ENCODE measurements at places on chromosomes 3 and 15. TPM values are rescaled to one million over a fixed set of nuclear protein-coding genes. Genes with fewer than 3 reads are reported as not detected.

DNA sequence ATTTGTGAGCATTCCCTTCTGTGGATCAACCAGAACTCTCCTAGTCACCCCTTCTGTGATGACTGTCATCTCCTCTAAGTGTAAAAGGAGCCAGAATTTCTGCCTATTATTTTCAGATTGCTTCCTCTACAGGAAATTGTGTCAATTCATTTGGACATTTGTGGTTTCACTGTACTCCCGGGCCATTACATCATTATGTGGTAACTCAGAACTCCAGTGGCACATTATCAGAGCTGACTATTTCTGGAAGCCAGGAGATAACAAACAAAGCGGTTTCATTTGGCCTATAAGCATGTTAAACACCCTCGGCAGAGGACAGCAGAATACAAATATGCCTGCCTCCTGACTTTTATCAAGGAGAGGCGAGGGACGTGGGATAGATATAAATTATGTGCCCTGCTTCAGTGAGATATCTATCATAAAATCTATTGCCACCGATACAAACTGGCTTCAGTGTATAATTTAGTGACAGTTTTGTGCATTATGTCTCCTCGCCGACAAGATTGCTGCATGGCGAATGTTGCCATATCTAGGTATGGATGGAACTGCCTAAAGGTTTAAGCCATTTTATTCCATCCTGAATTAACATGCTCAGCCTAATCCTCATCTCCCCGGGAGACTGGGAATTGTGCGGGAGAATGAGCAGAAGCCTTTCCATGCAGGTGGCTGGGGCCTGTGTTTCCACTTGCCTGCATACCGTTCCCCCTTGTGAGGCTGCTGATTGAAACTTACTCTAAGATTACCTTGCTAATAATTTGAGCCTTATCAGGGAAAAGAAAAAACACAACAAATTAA is 193.4 kb upstream of the SEMA6D start:
- peak; percentile 88 for ATAC-seq

DNA sequence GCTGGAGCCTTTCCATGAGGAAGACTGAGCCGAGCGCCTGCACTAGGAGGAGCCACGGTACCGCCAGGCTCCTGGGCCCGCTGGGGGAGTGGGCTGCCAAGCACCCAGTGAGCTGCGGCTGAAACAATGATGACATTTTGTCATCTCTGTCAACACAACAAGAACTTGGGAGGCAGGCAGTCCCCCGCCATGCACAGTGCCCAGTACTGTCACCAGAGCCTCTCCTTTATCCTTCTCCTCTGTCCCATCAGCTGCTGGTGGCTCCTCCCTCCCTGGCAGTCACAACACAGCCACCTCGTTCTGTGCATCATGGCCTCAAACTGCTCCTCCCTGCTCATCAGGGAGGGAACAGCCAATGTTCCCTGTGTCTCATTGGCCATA is 34.0 kb upstream of the PCSK6 start:
- no peak for ATAC-seq

- no peak for ATAC-seq
Observed at GRCh38 chr15:36232491-36232890, 346.9 kb upstream of the CDIN1 start.

- no peak for ATAC-seq
Observed at GRCh38 chr3:165040186-165040585, 38.1 kb downstream of the SI start.

DNA sequence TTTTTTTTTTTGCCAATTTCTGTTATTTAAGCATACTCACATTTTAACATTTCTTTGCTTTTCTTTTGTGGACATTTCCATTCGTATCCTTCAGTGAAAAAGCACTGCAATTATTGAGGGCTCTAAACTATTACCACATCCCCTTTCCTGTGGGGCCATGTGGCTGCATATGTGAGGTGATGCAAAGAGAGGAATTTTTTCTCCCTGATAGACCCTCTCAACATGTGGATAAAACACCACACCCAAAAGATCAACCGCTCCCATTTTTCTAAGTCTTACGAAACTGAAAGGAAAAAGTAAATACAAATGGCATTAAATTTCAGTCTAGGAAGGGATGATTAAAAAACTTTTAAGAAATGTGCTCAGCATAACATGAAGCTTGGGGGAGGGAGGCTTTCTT is 68.8 kb downstream of the DNAJC13 start:
- peak; percentile 95 for ATAC-seq

GRCh38 chr15:101466188-101466587 is 23.3 kb downstream of the PCSK6 start:
- ATAC-seq = no peak

GRCh38 chr3:33105341-33105948 is 8.4 kb upstream of the CRTAP start:
- ATAC-seq = no peak

DNA sequence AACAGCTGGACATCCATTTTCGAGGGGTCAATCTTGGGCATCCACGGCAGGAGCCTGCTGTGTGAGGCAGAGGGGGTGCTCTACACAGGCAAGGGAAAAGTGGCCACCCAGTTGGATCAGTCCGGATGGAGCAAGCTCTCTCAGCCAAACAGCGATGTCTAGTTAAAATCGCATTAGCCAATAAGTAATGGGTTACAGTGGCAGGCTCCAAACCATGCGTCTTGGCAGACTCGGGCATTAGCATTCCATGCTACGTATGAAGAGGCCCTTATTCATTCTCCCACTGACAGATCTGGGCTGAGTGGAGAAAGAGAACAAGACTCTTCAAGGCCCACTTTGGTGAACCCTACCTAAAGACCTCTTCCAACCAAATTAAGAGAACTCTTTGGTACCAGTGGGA is 49.3 kb downstream of the CCNB2 start:
- no peak for ATAC-seq

The SHC4 gene
- total RNA-seq = 1.8 TPM

DNA sequence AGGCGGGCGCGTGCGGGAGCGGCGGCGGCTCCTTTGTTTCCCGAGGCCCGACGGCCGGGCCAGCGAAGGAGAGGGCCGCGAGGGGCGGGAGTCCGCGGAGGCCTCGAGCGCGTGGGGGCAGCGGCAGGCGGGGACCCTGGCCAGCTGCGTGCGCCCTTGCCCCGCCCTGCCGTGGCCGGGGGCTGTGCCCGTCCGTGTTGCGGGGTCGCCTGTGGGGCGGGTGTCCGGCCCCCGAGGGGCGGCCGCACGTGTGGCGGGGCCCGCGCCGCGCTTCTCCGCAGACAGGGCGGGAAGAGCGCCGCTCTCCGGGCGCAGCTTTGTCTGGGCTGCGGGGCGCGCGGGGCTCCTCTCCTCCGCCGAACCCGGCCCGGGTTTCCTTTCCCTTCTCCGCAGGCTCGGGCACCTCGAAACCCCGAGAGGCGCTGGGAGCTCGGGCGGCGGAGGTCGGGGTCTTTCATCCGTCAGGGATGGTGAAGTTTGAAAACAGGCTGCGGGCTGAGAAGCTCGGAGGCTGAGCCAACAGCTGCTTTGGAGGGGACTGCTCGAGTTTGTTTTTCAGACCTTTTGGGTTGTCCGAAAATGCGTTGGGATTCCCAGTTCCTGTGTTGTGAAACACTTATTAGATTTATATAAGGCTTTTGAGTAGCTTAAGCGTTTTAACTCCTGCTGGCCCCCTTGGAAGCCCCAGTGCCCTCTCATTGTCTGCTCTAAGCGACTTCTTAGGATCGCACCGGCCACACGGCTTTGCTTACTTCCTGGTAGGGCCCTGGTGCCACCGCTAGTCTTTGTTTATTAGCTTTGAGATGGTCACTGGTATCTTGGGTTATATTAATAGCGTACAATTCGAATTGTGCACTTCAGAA is 817 bp downstream of the USP3 start:
- peak; percentile 34 for ATAC-seq

The KLHL40 gene
- total RNA-seq = 0.54 TPM

The BFSP2 gene
- not detected for total RNA-seq

DNA sequence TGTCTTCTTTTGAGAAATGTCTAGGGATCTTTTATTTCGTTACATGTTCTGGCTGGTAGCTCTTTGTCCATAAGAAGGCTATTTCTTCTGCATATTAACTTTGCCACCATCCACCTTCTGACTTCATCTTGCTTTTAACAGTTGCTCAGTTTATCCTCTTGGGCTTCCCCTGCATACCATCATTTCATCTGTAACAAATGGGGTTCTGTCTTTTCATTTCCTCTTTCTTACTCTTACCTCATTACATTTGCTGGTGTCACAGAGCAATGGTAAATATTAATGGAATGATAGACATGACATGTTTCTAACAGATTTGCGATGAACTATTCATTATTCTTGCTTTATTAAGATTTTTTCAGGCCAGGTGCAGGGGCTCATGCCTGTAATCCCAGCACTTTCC is 62.4 kb downstream of the GASK1A start:
- ATAC-seq = no peak

The AP3B2 gene
- 1.2 TPM for total RNA-seq

GRCh38 chr3:123880998-123881561 is 3.1 kb downstream of the MYLK start:
- ATAC-seq = no peak

The NOP10 gene
- 184 TPM for total RNA-seq

DNA sequence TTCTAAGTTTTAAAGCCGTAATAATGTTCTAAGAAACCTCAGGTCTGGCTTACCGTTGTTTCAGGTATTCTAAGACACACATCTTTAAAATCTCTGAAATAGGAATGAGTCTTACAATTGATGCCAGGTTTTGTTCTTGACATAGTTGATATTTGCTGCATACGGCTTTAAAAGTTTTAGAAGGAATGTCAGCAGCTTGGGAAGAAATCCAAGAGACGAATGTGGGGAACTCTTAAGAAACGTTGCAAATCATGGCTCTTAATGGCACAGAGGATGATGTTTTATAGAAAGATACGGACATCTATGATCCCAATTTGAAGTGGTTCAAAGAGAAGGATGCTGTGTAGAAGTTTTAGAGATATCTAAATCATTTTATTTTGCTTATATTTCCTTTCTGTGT is 11.5 kb downstream of the NUDT16 start:
- no peak for ATAC-seq

The PRKCD gene
- total RNA-seq = 1.0 TPM

The ADGRG7 gene
- not detected for total RNA-seq

DNA sequence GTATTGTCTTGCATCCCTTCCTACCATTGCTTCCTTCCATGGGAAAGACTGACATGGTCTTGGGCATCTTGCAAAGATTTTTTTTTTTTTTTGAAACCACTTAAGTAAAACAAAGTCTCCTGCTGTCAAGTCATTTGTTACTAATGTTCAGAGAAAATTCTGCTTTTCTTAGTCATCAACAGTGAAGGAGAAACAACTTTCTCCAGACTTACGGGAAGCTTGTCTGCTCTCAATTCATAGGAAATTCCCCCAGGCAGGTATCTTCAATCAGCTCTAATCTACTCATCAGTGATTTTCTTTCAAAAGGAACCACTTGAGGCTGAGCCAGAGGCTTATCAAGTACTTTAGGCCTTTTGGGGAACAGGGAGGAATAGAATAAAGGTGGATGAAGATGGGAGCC is 15.9 kb upstream of the DRD3 start:
- no peak for ATAC-seq

GRCh38 chr3:178752843-178753242 is 216.6 kb downstream of the KCNMB2 start:
- ATAC-seq = no peak

Data from motor neuron (in vitro differentiated cells).